ENCODE measurements at places on chromosomes 6 and 20.

DNA sequence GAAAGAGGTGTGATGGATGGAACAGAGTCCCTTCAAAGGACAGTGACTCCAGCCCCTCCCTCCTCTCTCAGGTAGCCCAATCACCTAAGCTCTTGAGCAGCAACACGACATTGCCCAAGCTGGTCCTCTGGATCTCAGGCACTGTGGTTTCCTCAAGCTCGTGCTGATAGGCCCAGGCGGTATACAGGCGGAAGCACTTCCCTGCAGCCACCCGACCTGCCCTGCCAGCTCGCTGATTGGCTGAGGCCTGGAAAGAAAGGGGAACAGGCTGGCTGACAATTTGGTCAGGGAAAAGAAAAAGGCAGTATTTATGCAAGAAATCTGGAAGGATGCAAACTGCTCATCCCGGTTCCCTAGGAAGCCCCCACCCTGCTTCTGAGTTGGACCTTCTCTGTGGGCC is 9.6 kb downstream of the C6orf136 start:
- DNase-seq = no peak

DNA sequence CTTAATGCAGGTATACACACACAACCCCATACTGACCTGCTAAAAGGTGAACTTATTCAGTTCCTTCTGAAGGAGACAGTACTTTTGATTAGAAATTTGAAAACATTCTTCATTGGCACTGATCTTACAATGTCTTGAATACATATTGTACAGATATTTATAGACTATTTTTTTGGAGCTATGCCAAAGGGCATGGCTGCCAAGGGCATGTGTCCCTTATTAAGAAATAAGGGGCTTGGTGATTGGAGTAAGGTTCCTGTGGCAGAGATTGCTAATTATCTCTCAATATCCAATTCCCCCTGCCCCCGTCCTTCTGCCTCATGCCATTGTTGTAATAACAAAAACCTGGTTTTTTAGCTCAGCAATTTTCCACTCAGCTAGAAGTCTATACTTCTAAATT is 355.9 kb downstream of the FARS2 start:
- no peak for DNase-seq

DNA sequence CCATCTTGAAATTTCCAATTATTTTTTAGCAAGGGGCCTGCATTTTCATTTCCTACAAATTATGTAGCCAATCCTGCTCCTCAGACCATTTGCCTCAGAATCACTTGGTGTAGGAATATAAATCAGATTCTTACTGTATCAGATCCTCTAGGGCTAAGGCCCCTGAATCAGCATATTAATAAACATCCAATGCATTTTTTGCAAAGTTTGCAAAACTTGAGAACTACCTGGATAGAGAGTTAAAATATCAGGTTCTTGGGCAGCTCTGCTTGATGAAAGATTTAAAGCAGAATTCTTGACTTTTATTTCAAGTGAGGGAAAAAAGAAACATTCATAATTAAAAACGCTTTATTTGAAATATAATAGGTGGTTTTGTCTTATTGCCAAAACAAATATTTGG is 82.2 kb upstream of the MAN1A1 start:
- no peak for DNase-seq

GRCh38 chr6:167581637-167582036 is 245.1 kb upstream of the AFDN start:
- DNase-seq = no peak

DNA sequence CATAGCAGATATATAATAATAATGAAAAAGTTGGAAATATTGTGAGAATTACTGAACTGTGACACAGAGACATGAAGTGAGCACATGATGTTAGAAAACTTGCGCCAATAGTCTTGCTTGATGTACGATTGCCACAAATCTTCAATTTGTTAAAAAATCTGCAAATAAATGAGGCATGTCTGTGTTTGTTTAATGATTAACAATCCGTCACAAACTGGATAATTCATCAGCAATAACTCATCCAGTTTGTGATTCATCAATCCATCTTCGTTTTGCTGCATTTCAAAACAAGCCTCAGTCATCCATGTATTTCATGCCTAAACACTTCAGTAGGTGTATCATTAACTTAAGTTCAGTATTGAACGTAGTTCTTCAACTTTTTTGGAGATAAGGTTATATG is 25.5 kb upstream of the SMIM26 start:
- no peak for DNase-seq

- no peak for DNase-seq
Observed at GRCh38 chr20:32034581-32035425, 17.2 kb upstream of the HCK start.

DNA sequence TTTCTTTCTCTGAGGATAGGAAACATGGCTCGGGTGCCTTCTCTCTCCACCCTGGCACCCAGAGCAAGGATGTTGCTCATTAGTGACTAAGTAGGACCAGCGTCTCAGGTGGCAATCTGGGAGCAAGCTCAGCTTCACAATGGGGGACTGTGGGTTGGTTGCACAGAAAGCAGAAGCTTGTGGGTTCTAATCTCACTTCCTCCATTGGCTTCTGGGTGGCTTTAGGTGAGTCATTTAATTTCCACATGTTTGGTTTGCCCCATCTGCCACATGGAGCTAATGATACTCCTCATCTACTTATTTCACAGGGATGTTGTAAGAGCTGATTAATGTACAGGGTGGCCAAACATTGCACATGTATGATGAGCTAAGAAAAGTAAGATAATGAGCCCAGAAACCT is 54.8 kb upstream of the AKIRIN2 start:
- DNase-seq = no peak

Measured in NT2/D1 (cell line).